ENCODE measurements at places on chromosomes 3 and 15.

GRCh38 chr15:71218272-71218805, 103.1 kb downstream of the THSD4 start:
- DNase-seq: no peak

DNA sequence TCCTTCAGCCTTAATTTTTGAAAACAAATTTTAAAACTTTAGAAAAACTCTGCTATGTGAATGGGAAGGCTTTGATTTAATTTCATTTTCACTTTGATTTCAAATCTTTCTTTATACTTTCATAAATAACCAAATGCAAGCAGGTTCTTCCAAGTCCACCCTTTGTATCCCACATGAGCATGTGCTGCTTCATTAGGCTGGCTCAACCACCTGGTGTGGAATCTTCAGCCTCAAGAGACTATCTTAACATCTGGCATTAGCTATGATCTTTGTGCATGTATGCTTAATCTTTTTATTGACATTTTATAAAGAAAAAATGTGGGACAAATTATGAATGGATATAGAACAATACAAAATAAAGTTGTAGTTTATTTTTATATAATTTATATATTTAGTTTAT, 81.8 kb upstream of the MLF1 start:
- DNase-seq: no peak

- DNase-seq: no peak
Measured at GRCh38 chr15:90414408-90415028, 26.5 kb downstream of the IQGAP1 start.

DNA sequence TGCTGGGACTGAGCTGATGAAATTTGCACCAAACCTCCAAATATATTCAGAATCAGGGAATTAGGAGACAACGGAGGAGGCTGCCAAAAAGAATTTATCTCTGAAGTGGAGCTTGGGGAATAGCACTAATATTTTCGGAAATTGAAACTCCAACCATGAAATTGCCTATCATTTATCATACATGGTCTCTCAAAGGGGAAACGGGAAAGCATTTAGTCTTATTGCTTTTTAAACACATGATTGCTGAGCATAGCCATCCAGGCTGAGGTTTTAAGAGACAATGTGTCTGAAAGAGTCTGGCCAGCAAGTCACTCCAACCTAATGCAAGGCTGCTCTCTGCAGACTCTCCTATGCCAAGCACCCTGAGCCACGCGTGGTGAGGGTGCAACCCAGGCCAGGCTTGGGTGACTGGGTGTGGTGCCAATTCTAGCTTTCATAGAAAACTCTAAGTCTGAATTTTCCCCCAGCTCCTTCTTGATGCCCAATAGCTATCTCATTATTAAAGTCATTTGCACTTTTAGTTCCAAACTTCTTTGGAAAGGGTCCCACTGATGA, 200.2 kb downstream of the RPLP1 start:
- no peak for DNase-seq

DNA sequence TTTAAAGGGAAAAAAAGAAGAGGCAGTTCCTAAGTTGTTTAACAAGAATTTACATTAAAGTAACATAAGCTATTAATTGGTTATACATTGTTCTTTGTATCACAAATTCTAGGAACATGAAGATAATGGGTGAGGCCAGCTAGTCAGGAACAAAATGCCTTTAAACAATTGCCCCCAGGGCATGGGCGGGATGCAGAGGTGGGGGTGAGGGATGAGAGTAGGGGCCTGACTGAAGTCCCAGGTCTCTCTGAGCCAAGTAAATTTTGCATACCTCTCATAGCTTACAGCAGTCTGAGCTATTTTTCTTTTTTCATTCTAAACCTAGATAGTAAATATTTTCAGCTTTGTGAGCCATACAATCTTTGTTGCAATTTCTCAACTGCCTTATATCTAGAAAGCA, 77.8 kb upstream of the RNU6-1 start:
- DNase-seq: no peak

DNA sequence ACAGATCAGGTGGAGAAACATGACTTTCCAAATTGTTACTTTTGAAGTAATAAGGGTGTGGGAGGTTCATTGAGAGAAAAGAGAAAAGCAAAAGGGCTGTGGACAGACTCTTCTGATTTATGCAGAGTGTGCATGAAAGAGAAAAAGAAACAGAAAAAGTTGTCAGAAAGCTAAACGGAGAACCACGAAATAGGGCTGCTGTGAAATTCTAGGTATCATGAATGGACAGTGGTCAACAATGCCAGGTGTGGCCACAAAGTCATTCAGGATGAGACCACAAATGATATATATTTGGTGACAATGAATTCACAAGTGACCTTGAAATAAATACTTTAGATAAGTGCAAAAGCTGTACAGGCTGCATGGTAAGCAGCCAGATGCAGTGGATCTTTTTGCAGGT, 170.1 kb downstream of the IL5RA start:
- DNase-seq: no peak

DNA sequence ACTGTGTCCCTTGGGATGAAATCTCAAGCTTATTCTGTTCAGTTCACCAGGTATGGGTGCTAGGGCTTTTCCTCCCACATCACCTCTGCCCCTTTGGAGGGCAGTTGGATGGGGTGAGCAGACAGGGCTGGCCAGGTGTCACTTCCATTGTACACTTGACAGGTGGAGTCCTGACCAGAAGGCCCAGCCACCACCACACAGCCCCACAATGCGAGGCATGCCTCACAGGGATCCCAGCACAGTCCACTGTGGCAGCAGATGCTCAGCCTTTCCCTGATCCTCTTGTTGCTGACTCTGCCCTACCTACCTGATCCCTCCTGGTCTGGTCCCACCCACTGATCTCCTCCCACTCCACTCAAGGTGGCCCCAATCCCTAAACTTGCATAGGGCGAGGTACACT, 88.2 kb downstream of the ANP32A start:
- DNase-seq: no peak

GRCh38 chr3:18751514-18751913, 326.4 kb upstream of the SATB1 start:
- no peak for DNase-seq

- no peak for DNase-seq
Measured at GRCh38 chr15:70962084-70962483, 69.5 kb downstream of the LRRC49 start.

DNA sequence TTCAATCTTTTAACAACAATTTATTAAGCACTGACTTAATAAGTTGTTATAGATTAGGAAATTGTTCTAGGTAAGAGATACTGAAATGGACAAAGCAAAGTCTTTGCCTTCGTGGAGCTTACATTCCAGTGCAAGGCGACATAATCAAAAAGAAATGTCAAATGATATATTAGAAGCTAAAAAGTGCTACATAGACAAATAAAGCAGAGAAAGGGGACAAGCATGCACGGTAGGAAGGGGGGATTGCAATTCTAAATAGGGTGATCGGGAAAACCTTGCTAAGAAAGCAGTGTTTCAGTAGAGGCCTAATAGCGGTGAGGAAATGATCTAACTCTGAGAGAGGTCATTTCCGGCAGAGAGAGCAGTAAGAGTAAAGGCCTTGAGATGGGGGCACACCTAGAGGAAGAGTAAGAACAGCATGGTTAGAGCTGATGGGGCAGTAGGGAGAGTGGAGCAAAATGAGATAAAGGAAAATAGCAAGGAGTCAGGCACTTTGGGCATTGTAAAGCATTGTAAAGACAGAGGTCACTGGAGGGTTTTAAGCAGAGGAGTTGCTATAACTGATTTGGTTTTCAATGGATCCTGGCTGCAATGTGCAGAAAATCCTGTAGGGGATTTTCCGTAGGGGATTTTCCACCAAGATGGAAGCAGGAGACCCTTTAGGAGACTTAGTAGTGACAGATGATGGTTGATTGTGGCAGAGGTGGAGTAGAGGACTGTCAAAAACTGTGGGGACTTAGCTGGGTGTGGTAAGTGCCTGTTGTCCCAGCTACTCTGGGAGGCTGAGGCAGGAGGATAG, 71.7 kb upstream of the CFAP20DC start:
- no peak for DNase-seq

DNA sequence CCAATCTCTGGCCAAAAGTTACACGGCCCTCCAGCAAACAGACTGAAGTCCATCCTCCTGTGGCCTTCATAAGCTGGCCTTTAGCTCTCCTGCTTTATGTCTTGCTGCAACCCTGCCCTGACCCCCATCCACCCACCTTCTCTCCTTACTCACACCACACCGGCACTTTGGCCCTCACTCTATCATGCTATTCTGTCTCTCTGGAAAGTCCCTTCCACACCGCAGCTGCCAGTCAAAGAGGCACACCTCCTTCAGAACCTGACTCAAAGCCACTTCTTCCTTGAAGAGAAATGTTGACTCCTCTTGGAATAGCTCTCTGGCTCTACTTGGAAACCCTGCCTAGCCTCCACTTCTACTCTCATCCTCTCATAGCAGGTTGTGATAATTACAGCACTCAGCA, 4.5 kb downstream of the GPR156 start:
- no peak for DNase-seq

- DNase-seq: no peak
Measured at GRCh38 chr15:37124331-37124730, 24.0 kb upstream of the MEIS2 start.

DNA sequence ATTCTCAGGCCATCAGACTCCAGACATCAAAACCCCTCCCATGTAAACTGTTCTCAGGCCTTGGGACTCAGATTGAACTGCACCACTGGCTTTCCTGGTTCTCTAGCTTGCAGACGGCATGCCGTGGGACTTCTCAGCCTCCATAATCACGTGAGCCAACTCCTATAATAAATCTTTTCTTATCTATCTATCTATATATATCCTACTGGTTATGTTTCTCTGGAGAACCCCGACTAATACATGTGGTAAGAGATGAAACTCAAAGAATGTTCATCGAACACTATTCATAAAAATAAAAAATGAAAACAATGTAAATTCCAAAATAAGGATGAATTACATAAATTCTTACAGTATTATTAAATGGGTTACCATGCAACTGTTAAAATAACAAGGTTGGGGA, 84.5 kb upstream of the NTRK3 start:
- no peak for DNase-seq

GRCh38 chr3:14685179-14685578, 10.2 kb downstream of the C3orf20 start:
- DNase-seq: no peak

DNA sequence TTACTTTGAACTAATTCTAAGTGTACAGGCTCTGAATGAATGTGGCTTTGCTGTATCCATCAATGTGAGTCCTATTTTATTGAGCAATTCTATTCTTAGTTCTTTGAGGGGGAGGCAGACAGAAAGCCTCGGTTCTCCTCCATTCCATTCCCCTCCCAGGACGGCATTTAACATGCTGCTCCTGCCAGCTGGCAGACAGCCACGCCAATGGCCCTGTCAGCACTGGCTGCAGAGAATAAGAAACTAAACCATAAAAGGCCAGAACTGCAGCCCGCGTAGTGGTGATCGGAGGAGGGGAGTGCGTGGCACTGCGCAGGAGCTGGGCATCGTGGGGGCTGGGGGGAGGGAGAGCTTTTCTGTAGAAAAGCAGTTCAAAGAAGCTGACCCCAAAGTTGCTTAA, 76.0 kb upstream of the HACD2 start:
- DNase-seq: no peak

- DNase-seq: no peak
Measured at GRCh38 chr3:133527081-133527715, 46.3 kb upstream of the CDV3 start.

- DNase-seq: no peak
Measured at GRCh38 chr3:179961071-179961702, 75.5 kb downstream of the PEX5L start.

DNA sequence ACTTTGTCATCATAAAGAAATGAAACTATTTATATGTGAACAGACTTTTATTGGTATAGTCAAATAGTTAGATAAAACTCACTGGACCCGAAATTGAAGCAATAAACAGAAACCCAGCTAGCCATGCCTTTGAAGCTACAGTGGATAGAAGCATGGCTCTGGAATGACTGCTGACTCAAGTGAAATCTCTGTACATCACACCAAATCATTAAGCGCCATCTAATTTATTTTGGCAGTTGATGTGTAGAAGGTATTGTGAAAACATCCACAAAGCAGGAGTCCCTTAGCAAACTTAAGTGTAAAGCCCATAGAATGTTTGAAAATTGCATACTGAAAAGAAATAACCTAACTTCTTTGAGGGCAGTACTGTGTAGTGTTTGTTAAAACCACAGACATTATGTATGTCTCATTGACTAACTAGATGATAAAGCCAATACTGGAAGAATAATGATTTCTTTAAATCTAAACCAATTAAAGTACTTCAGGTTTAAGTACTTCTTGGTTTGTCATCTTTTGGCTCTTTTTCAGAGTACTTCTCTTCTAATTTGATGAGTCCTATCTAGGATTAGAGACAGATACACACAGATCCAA, 42.8 kb upstream of the FBXL22 start:
- DNase-seq: no peak

DNA sequence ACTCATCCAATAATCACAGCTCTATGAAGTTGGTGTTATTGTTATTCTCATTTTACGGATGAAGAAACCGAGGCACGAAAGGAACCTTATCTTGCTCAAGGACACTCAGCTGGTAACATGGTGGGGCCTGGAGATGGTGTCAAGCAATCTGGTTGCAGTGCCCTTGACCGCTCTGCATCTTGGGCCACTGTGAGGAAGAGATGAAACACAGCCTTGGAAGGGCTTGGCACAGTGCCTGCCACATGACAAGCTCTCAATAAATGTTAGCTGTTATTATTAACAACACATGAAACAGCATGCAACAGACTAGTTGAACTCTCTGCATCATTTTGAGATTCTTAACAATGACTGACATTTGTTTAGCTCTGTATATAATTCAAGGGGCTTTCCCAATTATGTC, 10.1 kb upstream of the ITGA11 start:
- DNase-seq: no peak

GRCh38 chr3:172320468-172320867, 127.8 kb downstream of the GHSR start:
- no peak for DNase-seq

DNA sequence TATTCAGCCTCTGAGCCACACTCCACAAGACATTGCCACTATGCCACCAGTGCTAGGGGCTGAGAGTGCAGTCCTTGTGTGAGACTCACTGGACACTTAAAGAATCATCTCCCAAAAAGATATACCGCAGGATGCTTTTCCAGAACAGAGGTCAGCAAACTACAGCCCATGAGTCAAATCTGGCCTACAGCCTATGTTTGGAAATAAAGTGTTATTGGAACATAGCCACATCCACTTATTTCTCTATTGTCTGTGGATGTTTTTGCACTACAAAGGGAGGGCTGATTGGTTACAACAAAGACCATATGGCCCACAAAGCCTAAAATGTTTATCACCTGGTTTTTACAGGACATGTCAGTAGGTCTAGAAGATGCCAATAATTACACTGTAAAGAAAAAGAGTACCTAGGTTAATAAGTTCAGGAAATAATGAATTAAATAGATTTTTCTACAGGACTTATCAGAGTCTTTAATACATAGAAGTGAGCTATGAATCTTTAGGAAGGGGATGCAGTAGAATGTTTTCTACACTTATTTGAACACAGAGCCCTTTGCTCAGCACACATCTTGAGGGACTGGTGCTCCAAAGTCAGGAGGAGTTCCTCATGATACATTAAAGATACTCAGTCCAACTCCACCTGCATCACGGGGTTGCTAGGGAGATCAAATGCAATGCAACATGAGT, 26.3 kb downstream of the SRGAP3 start:
- no peak for DNase-seq

GRCh38 chr3:50609763-50610085, 1.9 kb downstream of the CISH start:
- no peak for DNase-seq

- no peak for DNase-seq
Measured at GRCh38 chr15:73818308-73818985, 54.9 kb upstream of the TBC1D21 start.

- DNase-seq: no peak
Measured at GRCh38 chr3:123143669-123144411, 57.9 kb upstream of the SEC22A start.
